ENCODE measurements at places on chromosomes 1 and 21.

GRCh38 chr1:9758559-9759121 is 65.1 kb downstream of the CLSTN1 start:
- DNase-seq = no peak

DNA sequence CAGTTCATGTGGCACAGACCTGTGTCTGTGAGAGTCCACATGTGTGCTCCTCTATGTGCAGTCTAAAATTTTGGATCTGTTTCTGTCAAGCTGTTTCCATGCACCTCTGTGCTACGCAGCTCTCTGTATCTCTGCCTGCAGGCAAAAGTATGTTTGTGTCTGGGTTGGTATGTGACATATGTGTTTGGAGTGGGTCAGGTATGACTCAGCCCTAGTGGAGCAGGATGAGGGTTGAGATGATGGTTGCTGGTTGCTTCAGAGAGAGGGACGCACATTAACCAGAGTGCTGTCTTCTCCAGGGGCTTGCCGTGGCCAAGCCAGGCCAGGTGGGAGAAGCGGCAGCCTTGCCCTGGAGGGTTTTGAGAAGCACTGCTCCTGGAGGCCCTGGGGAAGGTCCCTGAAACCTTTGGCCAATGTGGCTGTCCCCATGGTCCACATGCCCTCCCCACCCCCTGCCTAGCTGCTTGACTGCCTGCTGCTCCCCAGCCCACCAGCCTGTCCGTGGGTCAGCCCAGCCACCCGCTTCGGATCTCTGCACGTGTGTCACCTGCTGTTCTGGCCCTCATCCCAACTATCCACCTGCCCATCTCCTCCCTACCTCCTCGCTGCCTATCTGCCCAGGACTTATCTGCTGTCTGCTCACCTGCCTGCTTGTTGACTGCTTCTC is 4.1 kb upstream of the EVA1B start:
- no peak for DNase-seq

GRCh38 chr21:28151758-28152157 is 840.9 kb downstream of the LTN1 start:
- DNase-seq = no peak

GRCh38 chr1:95098196-95098595 is 19.0 kb upstream of the TLCD4 start:
- no peak for DNase-seq

DNA sequence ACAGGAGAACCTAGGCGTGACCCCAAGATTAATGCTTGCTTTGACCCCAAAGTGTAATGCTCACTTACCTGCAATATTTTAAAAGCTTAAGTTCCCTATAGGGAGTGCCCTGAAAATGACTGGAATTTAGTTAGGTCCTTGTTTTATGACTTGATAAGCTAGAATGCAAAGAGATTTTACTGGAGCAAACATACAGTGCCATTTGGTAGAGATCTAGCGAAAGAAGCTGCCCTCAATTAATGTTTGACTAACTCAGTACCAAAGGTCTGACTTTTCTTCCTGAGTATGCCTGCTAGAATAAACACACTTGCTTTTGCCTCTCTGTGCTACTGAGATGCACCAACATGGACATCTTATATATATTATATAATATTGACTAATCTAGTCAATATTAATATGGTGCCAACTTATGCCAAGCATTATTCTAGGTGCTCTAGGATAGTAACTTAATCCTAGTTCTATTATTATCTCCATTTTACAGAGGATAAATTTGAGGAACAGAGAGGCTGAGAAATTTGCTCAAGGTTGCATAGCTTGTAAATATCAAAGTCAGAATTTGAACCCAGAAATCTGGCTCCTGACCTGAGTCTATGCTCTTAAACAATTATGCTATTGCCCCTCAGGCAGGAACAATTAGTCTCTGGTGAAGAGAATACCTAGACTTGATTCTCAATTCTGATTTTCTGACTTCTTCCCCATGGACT is 18.2 kb downstream of the S100A10 start:
- DNase-seq = no peak

DNA sequence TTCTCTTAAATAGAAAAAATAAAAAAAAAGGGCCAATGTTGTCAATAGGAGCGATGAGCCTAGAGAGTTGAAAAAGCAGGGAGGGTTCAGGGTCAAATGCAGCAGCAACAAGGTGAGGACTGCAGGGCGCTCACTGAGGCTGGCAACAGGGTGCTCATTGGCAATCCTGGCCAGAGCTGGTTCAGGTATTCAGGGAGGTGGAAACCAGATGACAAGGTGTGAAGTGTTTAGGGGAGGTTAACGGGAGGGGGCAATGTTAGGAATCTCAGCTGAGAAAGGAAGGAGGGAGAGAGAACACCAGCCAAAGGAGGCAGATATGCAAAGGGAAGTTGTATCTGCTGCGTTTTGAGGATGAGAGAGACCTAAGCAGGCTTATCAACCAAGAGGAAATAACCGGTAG is 129.8 kb upstream of the DAB1 start:
- DNase-seq = no peak

DNA sequence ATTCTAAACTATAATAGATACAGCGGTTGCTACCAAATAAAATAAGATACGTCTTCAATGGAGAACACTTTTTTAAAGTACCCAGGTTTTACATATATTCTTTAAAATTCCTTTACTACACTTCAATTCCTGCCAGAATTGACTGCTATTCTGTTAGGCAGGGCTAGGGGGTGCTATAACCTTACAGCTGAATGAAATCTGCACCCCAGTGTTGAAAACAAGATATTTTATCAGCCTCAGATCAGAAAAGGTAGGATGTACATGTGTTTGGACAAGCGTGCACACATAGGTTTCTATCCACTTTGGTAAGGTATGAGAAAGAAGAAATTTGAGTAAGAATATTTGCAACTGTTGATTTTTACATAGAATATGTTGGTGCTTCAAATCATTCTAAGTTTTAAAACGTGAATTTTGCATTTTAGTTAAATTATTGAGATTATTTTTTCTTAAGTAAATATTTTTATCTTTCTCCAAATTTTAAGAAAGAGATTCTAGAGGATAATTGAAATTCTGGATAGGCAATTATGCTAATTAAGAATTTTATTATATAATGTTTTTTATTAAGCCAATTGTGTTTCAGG is 490.8 kb upstream of the ADGRL4 start:
- DNase-seq = peak; percentile 36

DNA sequence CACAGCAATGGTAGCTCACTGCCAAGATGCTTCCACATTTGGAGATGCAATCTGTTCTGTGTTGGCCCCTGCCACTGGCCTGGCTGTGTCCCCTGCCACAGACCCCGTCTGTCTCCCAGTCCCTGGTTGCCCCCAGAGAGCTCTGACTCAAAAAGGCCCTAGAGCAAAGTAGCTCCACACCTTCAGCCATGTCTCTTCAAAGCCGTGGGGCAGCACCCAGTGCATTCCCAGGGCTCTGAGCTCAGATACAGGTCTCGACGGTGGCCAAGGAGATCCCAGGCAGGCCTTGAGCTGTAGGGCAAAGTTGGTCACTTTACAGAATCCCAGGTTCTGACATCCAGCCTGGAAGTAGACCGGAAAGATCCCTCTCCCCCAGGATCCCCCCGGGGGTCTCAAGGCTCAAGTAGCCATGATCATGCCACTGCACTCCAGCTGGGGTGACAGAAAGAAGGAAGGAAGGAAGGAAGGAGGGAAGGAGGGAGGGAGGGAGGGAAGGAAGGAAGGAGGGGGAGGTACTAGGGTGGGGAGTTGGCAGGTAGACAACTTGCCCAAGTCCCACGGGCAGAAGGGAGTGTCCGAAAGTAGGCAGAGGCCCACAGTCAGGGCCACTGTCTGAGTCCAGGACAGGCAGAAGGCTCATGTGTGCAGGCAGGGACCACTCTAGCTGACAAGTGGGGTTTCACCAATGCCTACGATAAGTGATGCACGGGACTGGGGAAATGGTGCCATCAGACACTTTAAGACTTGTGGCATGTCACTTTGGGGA is 4.8 kb upstream of the ARF1 start:
- DNase-seq = no peak

GRCh38 chr1:84001501-84001900 is 2.6 kb upstream of the TTLL7 start:
- DNase-seq = no peak

- DNase-seq = no peak
Observed at GRCh38 chr1:26546819-26547218, 17.3 kb downstream of the RPS6KA1 start.

DNA sequence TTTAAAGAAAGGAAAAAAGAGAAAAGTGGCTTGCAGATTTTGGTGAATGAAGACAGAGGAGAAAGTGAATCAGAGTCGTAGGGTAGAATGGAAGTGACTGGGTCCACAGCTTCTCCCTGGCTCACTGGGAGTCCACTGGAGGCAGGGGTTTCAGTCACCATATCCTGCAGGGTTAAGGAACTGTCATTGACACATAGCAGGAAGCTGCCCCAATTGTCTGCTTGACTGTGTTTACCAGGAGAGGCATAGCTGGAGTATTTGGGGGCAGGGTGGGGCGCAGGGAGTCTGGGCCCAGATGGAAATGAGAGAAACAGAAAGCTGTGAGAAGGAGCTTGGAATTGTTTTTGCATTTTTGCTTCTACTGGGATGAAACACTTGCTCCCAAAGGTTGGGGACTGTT is 228.8 kb upstream of the CSF3R start:
- DNase-seq = no peak

GRCh38 chr1:86504137-86504479 is 35.4 kb downstream of the CLCA1 start:
- DNase-seq = no peak

DNA sequence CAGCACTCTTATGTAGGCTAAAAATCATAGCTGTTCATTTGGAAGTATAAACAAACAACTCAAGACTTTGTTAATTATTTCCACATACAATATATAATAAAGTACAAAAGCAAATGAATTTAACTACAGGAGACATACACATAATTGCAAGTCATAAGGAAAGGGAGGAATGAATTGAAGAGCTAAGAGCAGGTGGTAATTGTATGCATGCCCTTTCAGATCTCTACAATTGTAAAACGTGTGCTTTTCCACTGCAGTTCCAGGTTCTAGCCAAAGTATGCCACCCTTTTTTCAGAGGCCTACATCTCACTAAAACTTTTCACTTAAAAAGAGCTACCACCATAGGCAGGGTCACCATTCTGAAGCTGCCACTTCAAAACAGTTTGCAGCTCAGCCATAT is 42.8 kb upstream of the HP1BP3 start:
- DNase-seq = no peak

GRCh38 chr1:117527566-117528102 is 78.2 kb upstream of the TENT5C start:
- DNase-seq = no peak

GRCh38 chr1:212301580-212301979 is 16.4 kb downstream of the PPP2R5A start:
- no peak for DNase-seq

DNA sequence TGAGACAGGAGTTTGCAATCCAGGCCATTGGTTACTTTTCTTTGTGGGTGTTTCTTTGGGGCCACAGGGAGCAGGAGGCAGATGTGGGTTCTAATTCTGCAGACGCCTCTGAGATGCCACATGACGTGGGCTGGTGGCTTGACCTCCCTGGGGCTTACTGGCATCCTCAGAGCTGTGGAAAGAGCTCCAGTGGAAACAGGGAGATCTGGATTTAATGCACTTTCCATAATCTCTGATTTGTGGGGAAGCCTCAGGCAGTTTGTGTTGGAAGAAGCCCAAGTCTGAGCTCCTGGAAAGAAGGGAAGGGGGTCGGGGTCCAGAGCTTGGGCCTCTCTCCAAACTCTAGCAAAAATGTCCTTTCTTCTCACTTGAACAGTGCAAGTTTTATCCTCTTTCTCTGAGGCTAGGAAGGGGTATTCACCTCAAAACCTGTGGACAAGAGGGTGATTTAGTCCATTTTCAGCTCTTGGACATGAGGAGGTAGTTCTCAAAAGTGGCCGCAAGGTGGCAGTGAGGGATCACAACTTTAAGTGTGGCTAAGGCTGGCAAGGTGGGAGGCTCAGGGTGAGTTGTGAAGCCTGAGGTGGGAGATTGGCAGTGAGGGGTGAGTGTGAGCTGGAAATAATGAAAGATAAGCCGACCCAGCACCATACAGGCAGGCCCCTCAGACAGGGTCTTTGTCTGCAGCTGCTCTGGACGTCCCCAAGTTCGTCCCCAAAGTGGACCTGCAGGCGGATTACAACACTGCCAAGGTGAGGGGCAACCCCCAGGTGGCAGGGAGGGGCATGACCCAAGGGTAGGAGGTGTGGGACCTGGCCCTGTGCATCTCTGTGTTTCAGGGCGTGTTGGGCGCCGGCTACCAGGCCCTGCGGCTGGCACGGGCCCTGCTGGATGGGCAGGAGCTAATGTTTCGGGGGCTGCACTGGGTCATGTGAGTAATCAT is 9.2 kb downstream of the IKBKE start:
- DNase-seq = peak; percentile 76

GRCh38 chr1:224497714-224498573 is 63.3 kb upstream of the WDR26 start:
- peak; percentile 54 for DNase-seq

DNA sequence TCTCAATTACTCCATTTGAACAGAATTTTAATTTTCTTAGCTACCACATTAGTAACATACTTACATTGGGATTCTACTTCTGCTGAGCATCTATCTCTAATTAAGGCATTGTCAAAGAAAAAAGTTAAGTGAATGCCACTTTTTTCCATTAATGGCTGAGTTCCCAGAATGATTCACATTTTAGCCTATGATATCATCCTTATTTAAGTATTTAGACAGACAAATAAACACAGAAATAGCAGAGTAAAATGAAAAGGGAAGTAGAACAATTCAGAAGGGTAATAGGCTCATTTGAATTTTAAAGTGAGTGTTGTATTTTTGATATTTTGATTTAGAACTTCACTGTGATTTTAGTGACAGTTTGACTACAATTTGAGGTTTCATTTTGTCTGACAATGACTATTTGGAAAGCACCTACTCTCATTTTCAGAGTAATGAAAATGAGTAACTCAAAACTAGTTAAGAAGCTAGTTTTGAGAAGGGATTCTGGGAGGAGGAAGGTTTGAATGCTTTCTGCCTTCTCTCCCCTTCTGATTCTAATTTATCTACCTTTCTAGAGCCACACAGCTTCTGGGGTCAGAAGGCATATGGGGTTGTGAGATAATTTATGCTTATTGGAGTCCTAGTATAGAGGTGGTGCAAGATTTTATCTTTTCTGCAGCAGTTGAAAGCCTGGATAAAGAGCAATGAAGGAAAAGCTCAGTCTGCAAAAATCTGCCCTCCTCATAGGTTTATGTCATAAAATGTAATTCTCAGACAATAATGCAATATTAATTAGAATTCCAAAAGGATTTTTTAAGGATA is 15.5 kb downstream of the LYPLAL1 start:
- no peak for DNase-seq

All from WTC11 (cell line).